ENCODE measurements at places on chromosomes 5 and 9. TPM values are rescaled to one million over a fixed set of nuclear protein-coding genes. Genes with fewer than 3 reads are reported as not detected.

Gene WDR38
- not detected for total RNA-seq

Gene FBXO4
- 8.3 TPM for total RNA-seq

Gene CCL27
- 0.18 TPM for total RNA-seq

Gene CA9
- 0.56 TPM for total RNA-seq

Gene RAI14
- 361 TPM for total RNA-seq

Gene OR1J2
- not detected for total RNA-seq

Gene MEIKIN
- not detected for total RNA-seq

Gene LEAP2
- total RNA-seq, result under 0.01 TPM

Gene C1QTNF3
- total RNA-seq, result 0.28 TPM

Gene MPDZ
- 39.3 TPM for total RNA-seq

Gene CCDC192
- not detected for total RNA-seq

Gene RACK1
- 5,432 TPM for total RNA-seq

Gene KLF9
- total RNA-seq, result 11.4 TPM

Gene PCDHGB1
- total RNA-seq, result 3.3 TPM

Gene PCDHGA2
- total RNA-seq, result 3.4 TPM

Gene MYO10
- 93.0 TPM for total RNA-seq

Gene ADAMTS6
- total RNA-seq, result 173 TPM

Gene AIF1L
- 0.18 TPM for total RNA-seq

Gene EIF4E1B
- total RNA-seq, result not detected

Gene TPRN
- total RNA-seq, result 1.7 TPM

Gene AK8
- under 0.01 TPM for total RNA-seq

Gene DHFR
- 29.4 TPM for total RNA-seq

Gene NRG2
- total RNA-seq, result 0.18 TPM

Gene BTNL3
- total RNA-seq, result not detected

Gene TAF11L10
- total RNA-seq, result not detected

Gene PCAT7
- not detected for total RNA-seq

Gene CER1
- total RNA-seq, result not detected

Gene GMCL2
- not detected for total RNA-seq

Gene OMD
- total RNA-seq, result not detected

Gene DELE1
- 28.0 TPM for total RNA-seq

Gene ZNF366
- total RNA-seq, result not detected

Gene S1PR3
- 31.1 TPM for total RNA-seq

Gene CYSRT1
- not detected for total RNA-seq

Gene NR5A1
- total RNA-seq, result not detected

Gene DMRT3
- not detected for total RNA-seq

Gene PCDHGA5
- 2.0 TPM for total RNA-seq

Gene TMEM215
- total RNA-seq, result not detected

Gene IL3
- not detected for total RNA-seq

Gene SPATA31E1
- total RNA-seq, result not detected

Gene MOB3B
- under 0.01 TPM for total RNA-seq

Gene SPINK7
- total RNA-seq, result not detected

Gene ELOVL7
- 0.18 TPM for total RNA-seq

Gene SLC6A7
- total RNA-seq, result not detected

Gene SLC35A4
- total RNA-seq, result 19.2 TPM
